Activated naive CD4-positive, alpha-beta T cell treated with Interleukin-2 at 50 U/mL for 16 hours (primary cell): ENCODE measurements at places on chromosomes 7 and 10.

DNA sequence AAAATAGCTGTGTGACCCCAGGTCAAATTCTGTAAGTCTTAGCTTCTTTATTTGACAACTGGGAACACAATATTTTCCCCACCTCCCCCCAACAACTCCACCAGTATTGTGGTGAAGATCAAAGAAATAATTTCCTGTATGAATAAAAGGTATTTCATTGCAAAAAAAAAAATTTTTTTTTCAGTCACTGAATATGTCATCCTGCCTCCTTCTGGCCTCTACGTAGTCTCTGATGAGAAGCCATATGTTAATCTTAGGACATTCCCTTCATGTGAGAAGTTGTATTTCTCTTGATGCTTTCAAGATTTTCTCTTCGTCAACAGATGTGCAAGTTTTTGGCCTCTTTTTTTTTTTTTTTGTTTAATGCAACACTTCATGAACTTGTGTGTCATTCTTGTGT lies 33.0 kb downstream of the ZNF33A start:
- no peak for DNase-seq

DNA sequence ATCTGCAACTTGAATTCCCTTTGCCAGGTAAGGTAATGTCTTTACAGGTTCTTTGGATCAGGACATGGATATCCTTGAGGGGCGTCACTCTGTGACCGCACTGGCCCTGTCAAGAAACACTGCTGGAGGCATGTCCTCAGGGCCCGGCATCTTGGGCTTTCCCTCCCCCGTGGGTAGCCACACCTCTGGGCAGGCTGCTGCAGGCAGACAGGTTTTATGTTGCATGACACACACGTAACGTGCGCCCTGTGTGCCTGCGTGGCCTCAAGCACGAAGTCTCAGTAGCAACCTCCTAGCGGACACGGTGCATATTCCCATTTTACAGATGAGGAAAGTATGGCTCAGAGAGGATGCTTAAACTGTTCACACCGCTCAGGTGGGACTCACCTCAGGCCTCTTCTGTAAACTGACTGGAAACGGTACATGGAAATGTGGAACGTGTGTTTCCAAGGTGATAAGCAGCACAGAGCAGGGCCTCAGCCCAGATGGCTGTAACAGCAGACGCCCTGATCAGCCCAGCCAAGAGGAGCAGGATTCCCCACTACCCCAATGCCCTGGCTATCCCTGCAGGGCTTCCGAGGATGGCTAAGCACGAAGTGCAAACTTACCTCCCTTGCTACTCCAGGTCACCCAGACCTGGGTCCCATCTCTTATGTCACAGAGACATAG lies 553.6 kb downstream of the TCERG1L start:
- DNase-seq = no peak

GRCh38 chr7:55594414-55594813 lies 22.1 kb upstream of the VOPP1 start:
- DNase-seq = no peak

DNA sequence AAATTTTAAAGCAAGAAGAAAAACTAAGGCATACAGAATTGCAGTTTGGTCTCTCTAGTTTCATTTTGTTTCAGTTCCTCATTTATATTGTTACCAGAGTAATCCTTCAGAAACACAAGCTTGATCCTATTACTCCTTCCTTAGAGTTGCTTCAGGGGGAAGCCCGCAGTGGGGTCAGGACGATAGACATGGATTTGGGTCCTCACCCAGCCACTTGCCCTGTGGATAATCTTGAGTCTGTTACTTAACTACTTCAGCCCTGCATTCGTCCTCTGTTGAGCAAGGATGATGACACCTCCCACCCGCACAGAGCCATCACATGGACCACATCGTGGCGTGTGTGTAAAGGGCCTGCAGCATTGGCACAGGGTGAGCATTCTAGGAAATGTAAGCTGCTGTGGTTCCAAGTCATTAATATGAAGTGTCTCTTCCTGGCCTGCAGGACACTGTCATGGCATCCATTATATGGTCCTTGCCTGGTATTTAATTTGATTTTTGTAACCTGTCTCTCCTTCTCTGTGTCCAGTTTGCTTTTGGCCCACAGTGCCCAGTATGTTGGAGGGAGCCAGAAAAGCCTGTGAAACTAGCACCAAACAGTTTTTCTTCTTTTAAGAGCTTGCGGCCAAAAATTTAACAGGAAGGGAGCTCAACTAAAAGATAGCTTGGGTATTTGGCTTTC lies 111.2 kb downstream of the EEPD1 start:
- DNase-seq = no peak

- DNase-seq = no peak
These were observed 292.5 kb upstream of the FZD8 start for GRCh38 chr10:35934642-35934995.

- no peak for DNase-seq
These were observed 970 bp downstream of the TAS2R60 start for GRCh38 chr7:143444063-143444782.

GRCh38 chr7:105487579-105488571 lies 34.2 kb downstream of the PUS7 start:
- no peak for DNase-seq

DNA sequence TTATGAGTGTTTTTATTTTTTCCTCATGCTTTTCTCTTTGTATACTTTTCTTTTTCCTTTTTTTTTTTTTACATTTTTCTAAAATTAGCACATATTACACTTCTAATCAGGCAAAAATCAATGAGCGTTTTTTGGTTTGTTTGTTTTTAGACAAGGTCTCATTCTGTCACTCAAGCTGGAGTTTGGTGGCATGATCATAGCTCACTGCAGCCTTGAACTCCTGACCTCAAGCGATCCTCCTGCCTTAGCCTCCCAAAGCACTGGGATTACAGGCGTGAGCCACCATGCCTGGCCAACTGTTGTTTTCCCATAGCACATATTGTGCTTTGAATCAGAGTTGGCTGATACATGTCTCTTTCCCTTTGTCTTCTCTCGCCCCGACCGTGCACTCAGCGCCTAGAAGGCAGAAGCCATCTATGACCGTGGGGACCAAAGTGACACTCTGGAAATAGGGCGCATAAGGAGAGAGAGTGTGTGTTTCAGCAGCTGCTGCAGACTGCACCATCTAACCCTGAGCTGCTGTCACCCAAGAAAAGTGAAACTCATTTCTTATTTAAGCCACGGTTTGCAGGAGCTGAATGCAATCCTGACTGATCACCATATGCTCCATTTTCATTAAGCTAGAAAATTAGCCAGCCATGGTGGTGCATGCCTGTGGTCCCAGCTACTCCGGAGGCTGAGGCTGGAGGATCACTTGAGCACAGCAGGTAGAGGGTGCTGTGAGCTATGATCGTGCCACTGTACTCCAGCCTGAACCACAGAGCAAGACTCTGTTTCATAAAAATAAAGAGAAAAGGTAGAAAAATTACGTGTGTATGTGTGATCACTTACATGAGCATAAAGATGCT lies 41.4 kb upstream of the GTF2I start:
- no peak for DNase-seq

DNA sequence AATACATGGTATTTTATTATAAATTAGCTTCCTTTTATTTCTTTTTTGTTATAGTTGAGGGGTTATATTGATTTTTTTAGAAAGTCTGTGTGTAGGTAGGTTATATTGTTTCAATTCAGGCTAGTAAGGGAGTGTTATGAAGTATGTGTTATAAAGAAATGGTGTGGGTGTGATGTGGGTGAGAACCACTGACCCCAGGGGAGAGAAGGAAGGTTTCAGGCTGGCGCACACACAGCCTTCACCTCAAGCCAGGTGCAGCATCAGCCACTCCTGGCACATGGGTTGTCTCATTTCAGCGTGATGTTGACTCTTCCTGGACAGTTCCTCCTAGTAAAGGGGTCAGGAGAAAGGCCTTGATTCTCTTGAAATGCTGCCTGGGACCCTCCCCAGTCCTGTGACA lies 291.3 kb downstream of the POU6F2 start:
- DNase-seq = no peak

- no peak for DNase-seq
These were observed 77.3 kb downstream of the FAM13C start for GRCh38 chr10:59285073-59285472.

DNA sequence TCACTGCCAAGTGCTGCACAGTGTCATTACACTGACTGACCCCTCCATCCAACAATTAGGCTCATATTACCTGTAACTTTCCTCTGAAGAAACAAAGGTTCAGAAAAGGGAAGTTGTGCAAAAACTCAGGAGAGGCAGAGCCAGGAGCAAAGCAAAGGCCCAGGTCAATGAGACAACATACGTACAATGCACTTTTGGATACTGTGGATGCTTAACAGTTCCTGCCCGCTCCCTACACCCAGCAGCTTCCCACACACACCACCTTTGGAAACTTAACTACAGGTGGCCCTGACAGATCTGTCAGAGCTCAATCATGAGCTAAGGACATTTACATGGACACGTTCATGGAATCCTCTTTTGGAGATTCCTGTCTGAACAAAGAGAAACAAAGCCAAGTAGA lies 515.9 kb downstream of the GRID1 start:
- no peak for DNase-seq

DNA sequence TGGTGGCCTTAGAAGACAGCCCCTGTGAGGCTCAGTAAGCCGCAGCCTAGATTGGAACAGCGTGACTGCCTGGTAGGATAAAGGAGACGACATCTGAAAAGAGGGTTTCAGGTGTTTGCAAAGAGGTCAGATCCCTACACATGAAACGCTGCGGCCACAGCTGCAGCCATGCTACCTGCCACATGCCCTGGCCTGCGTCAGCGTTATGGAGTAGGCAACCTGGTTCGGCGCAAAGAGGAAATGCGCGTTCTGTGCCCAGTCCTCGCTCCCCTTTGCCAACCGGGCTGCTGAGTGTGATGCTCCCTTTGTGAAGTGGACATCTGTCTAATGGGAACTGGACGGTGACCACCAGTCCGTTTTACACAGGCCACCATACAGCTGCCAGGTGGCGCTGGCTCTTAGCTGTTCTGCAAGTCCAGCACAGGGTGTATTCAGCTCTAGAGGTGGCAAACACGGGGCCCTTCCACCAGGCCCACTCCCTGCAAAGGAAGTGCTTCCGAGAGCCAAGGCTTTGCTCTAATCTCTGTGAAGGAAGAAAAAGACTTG lies 160.3 kb downstream of the CELF2 start:
- DNase-seq = peak; percentile 39

DNA sequence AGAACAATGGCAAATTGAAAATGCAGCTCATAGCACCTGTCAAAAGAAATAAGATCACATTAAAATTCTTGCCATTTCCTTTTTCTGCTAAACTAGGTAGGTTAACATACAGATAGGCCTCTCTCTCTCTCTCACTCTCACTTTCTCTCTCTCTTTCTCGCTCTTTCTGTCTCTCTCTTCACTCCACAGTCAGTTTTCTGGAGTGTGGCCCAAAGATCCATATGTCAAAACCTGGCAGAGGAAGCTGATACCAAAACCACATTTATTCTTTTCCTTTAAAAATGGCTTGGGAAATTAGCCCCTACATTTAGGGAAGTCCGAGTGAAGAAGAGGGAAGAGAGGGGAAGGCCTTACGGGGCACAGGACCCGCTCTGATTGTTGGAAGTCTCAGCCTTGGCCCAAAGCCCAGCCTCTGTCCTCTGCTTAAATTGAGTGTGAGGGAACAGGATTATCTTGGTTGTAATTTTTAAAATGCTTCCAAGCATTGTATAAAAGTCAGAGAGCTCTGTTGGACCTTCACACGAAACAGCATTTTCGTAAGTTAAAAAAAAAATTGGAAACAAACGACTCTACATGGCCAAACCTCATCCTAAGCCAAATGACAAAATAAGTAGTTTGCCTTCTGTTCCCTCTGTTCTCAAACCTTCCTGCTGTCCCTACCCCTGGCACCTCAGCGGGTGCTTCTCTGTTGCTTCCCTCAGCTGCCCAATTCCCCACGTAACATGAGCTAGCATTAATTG lies 83.2 kb downstream of the FRMD4A start:
- no peak for DNase-seq

DNA sequence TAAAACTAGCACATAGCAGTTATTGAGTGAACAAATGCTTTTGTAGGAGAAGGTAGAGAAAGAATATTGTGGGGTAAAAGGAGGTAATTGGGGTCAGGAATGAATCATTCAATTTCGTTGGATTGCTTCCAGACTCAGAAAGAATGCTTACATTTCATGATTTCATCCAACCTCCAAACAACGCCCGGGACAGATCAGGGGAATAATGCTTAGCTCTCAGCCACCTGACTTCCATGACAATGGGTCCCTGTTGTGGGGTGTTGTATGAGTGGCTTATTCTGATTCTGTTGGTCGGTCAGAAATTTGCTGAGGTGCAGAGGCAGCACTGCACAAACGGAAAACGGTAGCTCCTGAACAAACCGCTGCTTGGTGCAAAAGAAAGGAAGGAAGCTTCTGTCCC lies 24.0 kb upstream of the INPP5F start:
- DNase-seq = no peak

- DNase-seq = peak; percentile 88
These were observed at the start of gene GSTK1 for GRCh38 chr7:143263266-143264195. GSTK1 (plus strand) TSS chr7:143263441; CDS start chr7:143263514, 73 bp downstream.

GRCh38 chr10:12579954-12580858 lies 230.9 kb downstream of the CAMK1D start:
- DNase-seq = no peak

GRCh38 chr10:17003151-17003550 lies 126.5 kb downstream of the CUBN start:
- DNase-seq = peak; percentile 65

DNA sequence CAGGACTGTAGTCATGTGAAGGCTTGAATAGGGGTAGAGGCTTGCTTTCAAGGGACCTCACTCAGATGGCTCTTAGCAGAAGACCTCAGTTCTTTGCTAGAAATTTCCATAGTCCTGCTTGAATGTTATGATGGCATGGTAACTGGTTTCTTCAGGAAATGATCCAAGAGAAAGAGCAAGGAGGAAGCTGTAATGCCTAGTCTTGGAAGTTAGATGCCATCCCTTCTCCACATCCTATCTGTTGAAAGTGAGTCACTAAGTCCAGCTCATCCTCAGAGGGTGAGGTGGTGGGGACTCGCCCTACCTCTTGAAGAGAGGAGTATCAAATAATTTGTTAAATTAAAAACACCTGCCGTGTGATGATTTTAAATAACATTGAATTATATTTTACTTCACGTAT lies 4.6 kb downstream of the MGAM start:
- DNase-seq = no peak

GRCh38 chr10:86951184-86951761 lies 6.1 kb downstream of the MMRN2 start:
- no peak for DNase-seq

- no peak for DNase-seq
These were observed 4.1 kb downstream of the CUZD1 start for GRCh38 chr10:122841569-122841968.

DNA sequence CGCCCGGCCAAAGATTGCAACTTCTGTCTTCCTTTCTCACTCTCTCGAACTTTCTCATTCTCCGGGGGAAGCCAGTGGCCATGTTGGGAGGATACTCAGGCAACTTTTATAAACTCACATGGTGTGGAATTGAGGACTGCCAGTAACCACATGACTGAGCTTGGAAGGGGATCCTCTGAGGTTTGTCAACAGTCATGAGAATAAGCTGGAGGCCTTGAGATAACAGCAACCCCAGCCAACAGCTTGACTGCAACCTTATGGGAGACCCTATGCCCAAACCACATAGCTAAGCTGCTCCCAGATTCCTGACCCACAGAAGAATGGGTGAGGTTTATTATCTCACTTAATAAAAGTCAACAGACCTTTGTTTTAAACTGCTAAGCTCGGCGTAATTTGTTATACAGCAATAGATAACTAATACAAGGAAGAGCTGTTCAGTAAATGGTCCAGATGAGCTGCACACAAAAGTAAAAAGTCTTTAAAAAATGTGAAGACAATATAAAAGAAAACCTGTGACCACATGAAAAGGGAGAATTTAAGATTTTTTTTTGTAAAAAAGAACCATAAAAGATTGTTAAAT lies 9.6 kb downstream of the SYPL1 start:
- no peak for DNase-seq
